Activated T-helper 1 cell treated with anti-CD3 and anti-CD28 coated beads, Interleukin-2, amount 50 U/mL, for 16 hours (primary cell): ENCODE measurements at places on chromosomes 1 and 21.

- DNase-seq, result no peak
Observed at GRCh38 chr1:24945354-24946326, 15.6 kb upstream of the RUNX3 start.

- DNase-seq, result no peak
Observed at GRCh38 chr1:167333124-167333523, 112.4 kb downstream of the POU2F1 start.

DNA sequence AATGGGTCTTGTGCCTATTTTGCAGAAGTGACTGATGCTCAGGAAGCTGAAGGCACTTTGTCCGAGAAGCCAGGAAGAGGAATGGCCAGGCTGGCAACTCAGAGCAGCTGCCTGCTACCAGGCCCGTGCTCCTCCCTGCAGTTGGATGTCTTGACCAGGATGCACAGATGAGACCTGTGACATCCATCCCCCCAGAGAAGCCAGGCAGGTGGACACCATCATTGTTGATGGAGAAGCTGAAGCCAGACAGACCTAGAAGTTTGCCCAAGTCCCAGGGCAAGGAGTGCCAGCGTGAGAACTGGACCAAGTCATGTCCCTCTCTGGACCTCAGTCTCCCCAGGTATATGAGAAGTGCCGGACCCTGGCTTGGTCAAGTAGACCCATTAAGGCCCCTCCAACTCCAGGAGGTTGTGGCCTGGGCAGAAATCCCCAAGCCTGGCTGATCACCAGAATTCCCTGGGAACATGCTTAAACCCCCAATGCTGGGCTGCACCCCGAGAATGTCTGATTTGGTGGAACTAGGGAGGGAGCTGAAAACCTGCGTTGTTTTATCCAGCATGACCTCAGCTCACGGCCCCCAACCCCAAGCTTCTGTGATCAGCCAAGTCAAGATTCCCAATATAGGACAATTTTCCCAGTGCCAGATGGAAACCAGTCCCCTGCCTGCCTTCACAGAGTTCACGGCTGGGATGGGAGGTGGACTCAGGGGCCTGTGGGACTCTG is 82.4 kb downstream of the CAMK2N1 start:
- DNase-seq, result no peak

DNA sequence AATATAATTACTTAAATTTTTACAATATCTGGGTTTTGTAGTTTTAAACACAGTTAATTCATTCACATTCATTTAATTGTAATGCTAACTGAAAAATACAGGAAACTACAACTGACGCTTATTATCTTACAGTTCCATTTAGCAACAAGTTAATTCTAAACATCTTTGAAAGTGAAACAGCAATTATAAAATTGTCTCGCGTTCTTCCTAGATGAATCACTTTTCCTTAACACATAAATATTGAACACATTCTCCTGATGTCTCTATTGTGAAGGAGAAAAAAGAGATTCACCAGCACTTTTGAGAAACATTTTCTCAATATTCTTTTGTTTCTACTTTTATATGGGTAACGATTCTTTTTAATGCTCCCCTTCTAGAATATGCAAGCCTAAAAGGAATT is 6.4 kb downstream of the PTGFR start:
- DNase-seq, result no peak

GRCh38 chr1:181655756-181656155 is 172.4 kb downstream of the CACNA1E start:
- DNase-seq, result no peak

- DNase-seq, result no peak
Observed at GRCh38 chr21:34065027-34065426, 8.4 kb upstream of the MRPS6 start.

DNA sequence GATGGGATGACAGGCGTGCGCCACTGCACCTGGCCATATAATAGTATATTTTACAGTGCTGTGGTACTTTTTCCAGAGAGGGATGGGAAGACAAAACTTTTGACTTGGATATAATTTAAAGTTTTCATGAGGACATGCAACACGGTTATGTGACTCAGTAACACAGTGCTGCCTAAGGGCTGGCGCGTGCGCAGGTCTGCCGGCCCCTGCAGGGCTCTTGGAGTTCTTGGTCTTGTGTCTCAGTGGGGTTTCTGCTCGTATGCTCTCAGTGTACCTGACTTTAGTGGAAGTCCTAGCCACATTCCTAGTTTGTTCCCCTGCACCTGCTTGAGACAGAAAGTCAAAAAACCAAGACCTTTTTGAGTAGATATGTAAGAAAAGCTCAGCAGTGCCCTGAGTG is 27.5 kb upstream of the ATF3 start:
- DNase-seq, result no peak

- DNase-seq, result no peak
Observed at GRCh38 chr1:186154651-186155050, 220.4 kb downstream of the TPR start.

- DNase-seq, result no peak
Observed at GRCh38 chr1:224168859-224169380, 14.1 kb upstream of the DEGS1 start.

- DNase-seq, result no peak
Observed at GRCh38 chr1:22971611-22972405, 858 bp downstream of the LACTBL1 start.

- no peak for DNase-seq
Observed at GRCh38 chr1:62685431-62685859, 2.7 kb downstream of the DOCK7 start.

DNA sequence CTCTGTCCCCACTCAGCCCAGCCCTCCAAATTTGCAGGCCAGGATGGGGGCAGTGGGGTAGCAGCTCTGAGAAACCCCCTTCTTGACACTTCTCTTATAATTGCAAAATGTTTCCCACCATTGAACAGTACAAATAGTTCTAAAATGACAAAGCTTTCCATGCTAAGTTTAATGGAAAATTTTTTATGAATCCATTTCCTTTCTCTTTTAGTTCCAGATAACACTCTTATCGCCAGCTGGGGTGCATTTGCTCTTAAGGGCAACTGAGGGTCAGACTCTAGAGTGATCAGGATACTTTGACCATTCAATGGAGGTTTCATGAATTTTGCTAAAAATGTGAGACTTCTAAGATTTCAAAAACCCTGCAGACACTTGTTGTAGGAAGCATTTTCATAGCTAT is 29.9 kb downstream of the PIK3C2B start:
- DNase-seq, result no peak

- DNase-seq, result no peak
Observed at GRCh38 chr1:198889749-198890148, 250.9 kb downstream of the PTPRC start.

DNA sequence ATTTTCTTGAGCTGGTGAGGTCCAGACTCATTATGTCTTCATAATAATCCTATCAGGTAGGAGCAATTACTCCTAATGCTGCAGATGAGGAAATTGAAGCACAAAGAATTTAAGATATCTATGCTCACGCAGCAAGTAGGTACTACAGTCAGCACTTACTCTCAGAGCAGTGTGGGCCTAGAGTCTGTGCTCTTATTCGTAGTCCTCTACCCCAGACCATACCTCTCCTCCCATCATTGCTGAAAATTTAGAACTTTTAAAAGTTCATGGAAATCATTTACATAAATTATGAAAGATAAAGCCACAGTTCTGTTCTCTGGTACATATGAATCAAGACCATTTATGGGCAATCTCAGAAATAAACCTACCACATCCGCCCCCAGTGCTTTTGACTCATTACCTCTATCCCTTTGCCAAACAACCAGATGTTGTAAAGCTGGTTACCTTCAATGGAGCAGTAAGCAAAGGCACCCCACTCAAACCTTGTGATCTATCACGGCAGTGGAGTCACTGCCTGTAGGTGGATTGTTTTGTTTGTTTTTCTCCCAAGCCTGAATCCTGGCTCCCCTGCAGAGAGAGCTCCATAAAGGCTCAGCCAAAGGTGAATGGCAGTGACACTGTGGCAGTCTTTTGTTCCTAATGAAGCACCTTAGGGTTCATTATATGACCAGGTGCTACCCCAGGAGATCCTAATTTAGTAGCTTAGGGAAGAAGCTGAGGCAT is 20.9 kb upstream of the MAN1A2 start:
- DNase-seq, result no peak

GRCh38 chr1:112251766-112252506 is 144.1 kb upstream of the CTTNBP2NL start:
- DNase-seq, result no peak

DNA sequence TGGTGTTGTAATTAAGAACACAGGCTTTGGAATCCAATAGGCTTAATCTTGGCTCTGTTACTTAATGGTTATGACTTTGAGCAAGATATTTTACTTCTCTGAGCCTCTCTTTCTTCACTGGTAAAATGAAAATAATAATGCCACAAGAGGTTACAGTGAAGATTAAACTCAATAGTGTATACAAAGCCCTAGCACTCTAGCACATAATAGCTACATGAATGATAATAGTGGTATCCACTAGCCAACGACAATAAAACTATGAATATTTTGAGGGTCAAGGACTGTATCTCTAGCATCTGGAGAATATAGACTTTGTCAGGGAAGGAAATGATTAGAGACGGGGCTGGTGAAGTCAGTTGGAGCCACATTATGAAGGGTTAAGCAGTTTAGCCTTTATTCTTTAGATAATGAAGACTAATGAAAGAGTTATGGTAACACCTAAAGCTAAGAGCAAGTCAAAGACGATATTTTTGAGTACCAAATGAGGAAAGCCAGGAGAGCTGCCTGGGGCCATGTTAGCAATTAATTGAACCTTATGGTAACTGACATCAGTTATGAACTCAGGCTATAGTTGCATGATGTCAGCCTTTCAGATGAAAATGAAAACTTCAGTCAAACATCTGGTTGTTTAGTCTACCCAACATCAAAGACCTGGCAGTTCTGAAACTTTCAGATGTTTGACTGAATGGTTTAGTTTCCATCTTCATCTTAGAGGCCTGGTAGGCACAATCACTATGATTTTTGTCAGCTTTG is 32.8 kb upstream of the RNF11 start:
- DNase-seq, result no peak

DNA sequence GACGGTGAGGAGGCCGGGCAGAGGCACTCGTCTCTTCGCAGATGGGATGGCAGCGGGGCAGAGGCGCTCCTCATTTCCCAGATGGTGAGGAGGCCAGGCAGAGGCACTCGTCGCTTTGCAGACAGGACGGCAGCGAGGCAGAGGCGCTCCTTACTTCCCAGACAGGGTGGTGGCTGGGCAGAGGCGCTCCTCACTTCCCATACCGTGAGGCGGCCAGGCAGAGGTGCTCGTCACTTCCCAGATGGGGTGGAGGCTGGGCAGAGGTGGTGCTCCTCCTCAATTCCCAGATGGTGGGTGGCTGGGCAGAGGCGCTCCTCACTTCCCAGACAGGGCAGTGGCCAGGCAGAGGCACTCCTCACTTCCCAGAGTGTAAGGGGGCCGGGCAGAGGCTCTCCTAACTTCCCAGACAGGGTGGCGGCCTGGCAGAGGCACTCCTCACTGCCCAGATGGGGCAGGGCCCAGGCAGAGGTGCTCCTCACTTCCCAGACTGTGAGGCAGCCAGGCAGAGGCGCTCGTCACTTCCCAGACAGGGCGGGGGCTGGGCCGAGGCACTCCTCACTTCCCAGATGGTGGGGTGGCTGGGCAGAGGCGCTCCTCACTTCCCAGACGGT is 9.9 kb downstream of the TCHHL1 start:
- DNase-seq, result no peak

- DNase-seq, result no peak
Observed at GRCh38 chr1:115064461-115064860, 24.8 kb downstream of the TSPAN2 start.

DNA sequence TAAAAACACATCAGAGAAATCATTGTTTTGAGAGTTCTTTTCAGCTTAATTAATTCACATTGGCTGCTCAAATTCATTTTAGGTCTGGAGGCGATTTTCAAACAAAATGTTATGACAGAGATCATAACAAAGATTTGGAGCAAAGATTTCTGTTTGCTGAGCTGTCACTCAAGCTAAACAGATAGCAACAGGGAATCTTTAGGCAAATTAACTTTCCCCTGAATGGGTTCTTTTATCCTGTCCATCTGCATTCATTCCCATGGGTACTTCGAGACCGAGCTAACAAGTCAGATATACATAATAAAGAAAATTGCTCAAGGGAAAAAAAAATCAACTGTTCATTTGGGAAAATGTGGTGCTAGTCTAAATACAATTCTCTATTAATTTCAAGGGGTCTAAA is 30.2 kb upstream of the CA6 start:
- DNase-seq, result no peak

DNA sequence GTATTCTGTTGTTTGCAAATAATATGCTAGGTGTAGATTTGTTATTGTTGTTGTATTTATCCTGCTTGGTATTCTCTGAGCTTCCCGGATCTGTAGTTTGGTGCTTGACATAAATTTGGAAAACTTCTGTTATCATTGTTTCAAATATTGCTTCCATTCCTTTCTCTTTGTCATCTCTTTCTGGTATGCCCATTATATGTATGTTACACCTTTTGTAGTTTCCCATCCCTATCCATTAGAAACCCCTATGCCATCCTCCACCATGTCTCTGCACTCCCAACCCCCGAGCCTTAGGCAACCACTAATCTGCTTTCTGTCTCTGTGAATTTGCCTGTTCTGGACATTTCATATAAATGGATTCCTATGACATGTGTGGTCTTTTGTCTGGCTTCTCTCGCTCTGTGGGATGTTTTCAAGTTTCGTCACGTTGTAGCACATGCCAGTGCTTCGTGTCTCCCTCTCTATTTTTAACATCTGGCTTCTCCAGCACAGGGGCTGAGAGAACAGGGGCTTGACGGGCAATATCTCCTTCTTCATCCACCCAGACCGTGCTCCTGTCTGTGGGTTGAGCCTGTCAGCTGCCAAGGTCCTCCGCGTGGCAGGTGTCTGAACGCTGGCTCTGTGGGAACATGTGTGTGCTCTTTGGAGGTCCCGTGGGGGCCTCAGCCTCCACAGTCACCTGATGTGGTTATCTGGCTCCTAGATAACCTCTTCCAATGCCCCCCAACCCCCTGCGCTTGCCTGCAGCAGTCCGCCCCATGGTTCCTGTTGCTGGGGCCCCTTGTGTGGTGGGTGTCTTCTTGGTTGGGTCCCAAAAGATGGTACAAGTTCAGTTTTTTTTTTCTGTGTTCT is 32.8 kb upstream of the MAN1C1 start:
- DNase-seq, result no peak

GRCh38 chr1:108609483-108610049 is 49.7 kb downstream of the EEIG2 start:
- no peak for DNase-seq

- DNase-seq, result no peak
Observed at GRCh38 chr21:44067011-44067839, 40.0 kb upstream of the PWP2 start.
